ENCODE measurements at places on chromosomes 6 and 20.

GRCh38 chr20:6164421-6165341, 41.9 kb upstream of the FERMT1 start:
- DNase-seq: no peak

- no peak for DNase-seq
Observed at GRCh38 chr20:62686869-62687830, 21.5 kb upstream of the NTSR1 start.

- peak; percentile 38 for DNase-seq
Observed at GRCh38 chr20:58480551-58481336, 34.5 kb downstream of the APCDD1L start.

- DNase-seq: no peak
Observed at GRCh38 chr6:169317441-169318202, 64.0 kb upstream of the THBS2 start.

- no peak for DNase-seq
Observed at GRCh38 chr6:170125456-170126300, 165.2 kb downstream of the DLL1 start.

DNA sequence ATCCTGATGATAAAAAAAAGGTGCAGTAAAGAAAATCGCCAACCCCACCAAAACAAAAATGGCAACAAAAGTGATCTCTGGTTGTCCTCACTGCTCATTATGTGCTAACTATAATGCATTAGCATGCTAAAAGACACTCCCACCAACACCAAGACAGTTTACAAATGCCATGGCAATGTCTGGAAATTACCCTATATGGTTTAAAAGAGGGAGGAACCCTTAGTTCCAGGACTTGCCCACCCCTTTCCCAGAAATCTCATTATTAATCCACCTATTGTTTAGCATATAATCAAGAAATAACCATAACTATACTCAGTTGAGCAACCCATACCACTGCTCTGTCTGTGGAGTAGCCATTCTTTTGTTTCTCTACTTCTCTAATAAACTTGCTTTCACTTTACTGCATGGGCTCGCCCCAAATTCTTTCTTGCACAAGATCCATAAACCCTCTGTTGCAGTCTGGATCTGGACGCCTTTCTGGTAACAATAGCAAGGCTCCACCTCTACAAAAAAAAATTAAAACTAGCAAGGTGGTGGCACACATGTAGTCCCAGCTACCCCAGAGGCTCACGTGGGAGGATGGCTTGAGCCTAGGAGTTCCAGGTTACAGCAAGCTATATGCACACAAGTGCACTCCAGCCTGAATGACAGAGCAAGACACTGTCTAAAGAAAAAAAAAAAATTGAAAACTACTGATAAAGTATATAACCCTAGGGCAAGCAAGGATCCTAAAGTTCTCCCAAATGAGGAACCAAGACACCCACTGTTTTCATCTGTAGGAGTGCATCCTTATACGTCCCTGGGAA, 278.8 kb upstream of the JARID2 start:
- DNase-seq: no peak

GRCh38 chr6:166194914-166195859, 27.5 kb upstream of the TBXT start:
- DNase-seq: no peak

- DNase-seq: no peak
Observed at GRCh38 chr6:170378502-170378901, 71.9 kb downstream of the FAM120B start.

DNA sequence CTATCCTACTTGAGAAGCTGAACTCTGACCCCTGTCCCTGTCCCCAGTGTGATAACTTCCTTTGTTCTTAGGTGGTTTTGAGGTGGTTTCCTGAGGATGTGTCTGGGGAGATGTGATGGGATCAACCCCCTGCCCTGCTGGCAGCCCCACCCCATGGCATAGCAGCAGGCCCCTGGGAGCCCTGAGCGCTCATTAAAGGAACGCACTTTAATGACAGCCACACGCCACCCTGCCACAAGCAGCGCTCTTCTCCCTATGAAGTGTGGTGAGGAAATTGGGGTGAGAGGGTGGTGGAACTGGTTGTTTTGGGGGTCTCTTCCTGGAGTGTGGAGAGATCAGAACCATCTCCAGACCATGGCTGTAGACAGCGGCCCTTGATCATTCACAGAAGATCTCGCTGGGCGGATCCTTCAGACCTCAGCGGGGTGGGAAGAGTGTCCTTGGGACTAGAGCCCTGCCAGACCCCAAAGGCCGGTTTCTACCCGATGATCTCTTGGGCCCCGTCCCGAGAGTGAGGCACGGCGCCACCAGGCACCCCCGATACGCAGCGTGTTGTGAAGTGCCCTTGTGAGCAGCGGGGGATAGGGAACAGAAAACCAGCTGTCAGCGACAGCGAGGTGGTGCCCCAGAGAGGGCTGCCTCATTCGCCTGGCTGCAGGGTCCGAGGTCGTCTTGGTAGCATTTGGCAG, 45.4 kb downstream of the SYNJ2 start:
- DNase-seq: no peak

DNA sequence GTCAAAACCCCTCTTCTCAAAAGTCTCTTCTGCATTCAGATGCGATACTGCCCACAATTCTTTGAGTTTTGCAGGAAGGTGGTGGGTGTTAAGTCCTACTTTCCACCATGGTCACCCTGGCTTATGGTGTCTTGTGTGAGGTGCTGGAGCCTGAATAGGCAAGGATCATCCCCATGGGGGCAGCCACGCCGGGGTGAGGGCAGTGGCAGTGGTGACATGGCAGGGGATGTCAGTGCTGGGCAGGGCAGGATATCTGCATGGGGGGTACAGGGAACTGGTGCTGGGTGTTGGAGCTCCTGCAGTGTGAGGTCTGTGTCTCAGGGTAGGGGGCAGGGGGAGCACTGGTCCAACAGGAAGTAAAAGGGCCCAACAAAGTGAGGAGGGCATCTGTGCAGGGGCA, 2.3 kb downstream of the MAS1 start:
- DNase-seq: no peak

DNA sequence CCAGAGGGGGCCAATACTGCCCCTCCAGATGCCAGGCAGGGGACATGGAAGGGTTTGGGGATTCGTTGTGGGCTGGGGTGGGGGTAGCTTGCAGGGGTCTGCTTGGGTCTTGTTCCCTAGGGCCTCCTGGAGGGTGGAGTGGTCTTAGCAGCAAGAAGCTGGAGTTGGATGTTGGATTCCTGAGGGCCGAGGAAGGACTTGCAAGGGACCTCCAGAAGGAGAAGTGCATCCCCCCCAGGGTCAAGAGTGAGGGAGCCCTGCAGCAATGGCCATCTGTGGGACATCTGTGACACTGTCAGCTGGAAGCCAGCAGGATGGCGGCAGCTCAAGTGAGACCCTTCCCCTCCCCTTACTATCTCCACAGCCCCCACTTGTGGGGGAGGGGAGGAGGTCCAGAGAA, 25.4 kb upstream of the CCN5 start:
- no peak for DNase-seq

DNA sequence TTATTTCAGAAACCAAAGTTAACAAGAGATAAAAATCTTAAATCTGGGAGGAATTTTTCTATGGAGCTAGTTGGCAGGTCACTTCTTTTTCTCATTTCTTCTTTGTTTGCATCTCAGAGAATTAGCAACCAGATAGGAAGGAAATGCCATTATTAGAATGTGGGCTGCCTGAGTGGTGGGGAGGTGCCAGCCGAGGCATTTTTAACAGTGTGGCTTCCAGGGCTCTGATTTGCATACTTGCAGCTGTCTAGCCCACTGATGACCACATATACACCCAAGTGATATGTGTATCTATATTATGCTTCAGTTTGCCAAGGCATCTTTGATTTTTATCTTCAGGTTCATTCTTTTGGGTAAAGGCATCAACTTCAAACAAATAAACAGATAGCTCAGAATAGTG, 206.7 kb downstream of the CLIC5 start:
- no peak for DNase-seq

GRCh38 chr20:9506964-9507369, 7.4 kb upstream of the LAMP5 start:
- DNase-seq: no peak

- no peak for DNase-seq
Observed at GRCh38 chr20:49867453-49868215, 47.7 kb downstream of the SPATA2 start.

DNA sequence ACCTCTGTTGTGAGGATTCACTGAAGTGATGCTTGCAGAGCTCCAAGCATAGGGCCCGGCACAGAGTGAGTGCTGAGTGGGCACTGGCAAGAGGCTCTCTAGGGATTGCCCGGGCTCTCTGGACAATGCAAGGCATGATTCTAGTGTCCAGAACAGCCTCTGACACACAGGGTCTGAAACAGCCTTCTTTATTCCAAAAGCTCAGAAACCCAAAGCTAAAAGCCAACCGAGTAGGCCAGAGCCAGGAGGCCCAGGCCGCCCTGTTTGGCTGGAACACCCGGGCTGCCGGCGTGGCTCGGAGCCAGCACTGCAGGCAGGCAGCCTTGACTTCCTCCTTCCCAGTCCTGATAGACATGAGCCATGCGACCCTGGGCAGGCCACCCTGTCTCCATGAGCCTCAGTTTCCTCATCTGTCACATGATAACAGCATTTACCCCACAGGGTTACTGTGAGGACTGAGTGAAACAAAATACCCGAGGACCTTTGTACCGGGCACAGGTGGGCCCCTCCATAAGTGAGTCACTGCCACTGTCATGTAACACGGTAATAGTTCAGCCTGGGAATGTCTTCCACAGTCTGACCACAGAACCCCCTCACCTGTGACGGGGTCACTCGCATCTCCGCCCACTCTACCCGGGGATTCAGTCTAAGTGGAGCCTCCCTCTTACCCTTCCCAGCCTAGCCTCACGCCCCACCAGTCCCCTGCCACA, 51.5 kb downstream of the PTPRT start:
- no peak for DNase-seq

DNA sequence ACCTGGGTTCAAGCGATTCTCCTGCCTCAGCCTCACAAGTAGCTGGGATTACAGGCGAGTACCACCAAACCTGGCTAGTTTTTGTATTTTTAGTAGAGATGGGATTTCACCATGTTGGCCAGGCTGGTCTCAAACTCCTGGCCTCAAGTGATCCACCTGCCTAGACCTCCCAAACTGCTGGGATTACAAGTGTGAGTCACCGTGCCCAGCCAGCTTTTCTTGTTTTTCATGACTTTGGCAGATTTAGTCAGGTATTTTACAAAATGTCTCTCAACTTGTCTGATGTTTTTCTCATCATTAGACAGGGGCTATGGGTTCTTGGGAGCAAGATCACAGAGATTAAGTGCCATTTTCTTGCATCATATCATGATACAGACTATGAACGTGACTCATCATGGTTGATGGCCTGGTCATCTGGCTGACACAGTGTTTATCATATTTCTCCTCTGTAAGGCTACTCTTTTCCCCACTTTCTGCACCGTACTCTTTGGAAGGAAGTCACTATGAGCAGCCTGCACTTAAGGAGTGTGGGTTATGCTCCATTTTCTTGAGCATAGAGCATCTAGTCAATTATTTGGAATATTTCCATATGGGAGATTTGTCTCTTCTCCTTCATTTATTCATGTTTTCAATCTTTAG, 67.8 kb downstream of the RNF182 start:
- DNase-seq: no peak

DNA sequence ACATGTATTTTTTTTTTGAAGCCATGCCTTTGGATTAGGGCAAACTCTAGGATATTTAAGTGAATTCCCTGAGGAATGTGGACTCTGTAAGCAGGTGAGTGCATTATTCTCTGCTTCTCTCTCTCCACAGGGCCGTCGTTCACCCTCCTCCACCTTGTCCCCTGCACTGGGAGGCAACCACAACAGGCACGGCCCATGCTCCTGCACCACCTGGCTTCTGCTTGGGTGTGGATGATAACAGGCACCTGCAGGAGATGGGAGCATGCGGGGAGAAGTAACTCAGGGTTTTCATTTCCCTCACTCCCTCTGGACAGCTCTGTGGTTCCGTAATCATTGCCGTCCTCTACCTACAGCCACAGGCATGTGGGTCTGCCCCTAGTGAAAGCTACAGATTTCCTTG, 43.4 kb downstream of the HLA-C start:
- no peak for DNase-seq

DNA sequence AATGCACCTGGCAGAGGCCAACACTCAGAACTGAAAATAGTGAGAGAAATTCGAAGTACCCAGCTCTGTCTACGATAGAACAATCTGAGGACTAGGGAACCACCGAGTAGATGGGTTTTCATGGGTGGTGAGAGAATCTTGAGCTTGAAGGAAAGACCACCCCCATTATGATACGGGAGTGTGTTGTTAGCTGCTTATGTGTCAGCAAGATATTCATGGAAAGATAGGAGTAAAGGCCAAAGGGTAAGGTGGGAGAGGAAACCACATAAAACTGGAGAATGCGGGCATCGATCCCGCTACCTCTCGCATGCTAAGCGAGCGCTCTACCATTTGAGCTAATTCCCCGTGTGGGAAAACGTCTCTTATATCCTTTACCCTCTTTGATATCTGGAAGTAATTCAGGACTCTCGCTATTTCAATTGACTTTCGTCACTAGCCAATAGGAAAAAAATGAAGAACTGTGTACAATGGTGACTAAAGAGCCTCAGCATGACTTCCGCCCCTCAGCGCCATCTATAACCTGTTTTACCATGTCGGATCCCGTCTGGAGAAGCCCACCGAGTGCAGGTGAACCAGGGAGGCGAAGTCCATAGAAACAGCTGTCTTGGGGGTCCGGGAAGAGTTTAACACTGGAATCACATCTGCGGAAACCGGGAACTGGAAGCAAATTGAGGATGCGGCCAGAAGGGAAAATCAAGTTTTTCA, 25.0 kb upstream of the ABT1 start:
- peak; percentile 97 for DNase-seq

DNA sequence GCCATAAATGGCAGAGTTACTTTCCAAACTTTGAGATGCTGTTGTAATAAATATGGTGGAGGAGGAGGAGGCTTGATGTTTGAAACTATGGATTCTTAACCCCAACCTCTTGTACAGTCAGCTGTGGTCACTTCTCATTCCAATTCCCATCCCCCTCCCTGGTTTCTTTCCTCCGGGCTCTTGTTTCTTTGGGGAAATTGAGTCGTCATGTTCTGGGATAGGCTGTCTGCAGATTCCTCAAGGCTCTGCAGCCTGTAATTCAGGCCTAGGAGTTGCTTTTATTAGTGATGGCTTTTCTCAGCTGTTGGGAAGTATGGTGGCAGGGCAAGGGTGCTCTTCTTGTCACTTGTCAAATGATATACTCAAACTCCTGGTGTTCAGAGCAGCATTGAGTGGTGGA, 2.6 kb downstream of the PTK7 start:
- DNase-seq: no peak

- DNase-seq: no peak
Observed at GRCh38 chr6:143419526-143419925, 31.0 kb downstream of the ADAT2 start.

DNA sequence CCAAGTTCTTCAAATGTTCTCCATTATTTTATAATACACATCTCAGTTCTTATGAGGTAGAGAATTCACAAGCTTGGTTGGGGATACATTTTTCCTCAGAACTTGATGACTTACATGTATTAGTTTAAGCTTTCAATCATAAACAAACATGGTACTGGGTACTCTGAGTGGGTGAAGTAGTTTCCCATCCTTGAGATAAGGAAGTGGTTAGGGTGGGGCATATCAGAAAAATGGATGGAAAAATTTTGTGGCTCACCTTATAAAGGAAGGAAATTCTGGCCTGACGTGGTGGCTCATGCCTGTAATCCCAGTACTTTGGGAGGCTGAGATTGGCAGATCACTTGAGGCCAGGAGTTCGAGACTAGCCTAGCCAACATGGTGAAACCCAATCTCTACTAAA, 52.0 kb downstream of the CD164 start:
- no peak for DNase-seq

Data from NCI-H69 (cell line).